Mammary microvascular endothelial cell (primary cell): ENCODE measurements at places on chromosomes 12 and 14. TPM values are rescaled to one million over a fixed set of nuclear protein-coding genes. Genes with fewer than 3 reads are reported as not detected.

LUM gene
- total RNA-seq: not detected in 2 replicates

PLD4 gene
- total RNA-seq: not detected in 2 replicates

DEGS2 gene
- total RNA-seq: 0.10 TPM in 1 of 2 replicates, not detected in the other

SELPLG gene
- total RNA-seq: 0.07 TPM in 1 of 2 replicates, not detected in the other

SPATS2 gene
- 21.4 and 27.9 TPM in 2 replicates for total RNA-seq

PRICKLE1 gene
- total RNA-seq: 9.4 and 11.1 TPM in 2 replicates
